Naive thymus-derived CD4-positive, alpha-beta T cell (primary cell): ENCODE measurements at places on chromosomes 6 and 20. TPM values are rescaled to one million over a fixed set of nuclear protein-coding genes. Genes with fewer than 3 reads are reported as not detected.

GRCh38 chr6:158501360-158502262, 58.3 kb upstream of the TMEM181 start:
- no peak for DNase-seq

GRCh38 chr6:1988843-1989242, 256.6 kb downstream of the GMDS start:
- no peak for DNase-seq

- no peak for DNase-seq
Observed at GRCh38 chr6:14722704-14723103, 523.2 kb upstream of the JARID2 start.

RFX6 gene
- not detected for total RNA-seq

DNA sequence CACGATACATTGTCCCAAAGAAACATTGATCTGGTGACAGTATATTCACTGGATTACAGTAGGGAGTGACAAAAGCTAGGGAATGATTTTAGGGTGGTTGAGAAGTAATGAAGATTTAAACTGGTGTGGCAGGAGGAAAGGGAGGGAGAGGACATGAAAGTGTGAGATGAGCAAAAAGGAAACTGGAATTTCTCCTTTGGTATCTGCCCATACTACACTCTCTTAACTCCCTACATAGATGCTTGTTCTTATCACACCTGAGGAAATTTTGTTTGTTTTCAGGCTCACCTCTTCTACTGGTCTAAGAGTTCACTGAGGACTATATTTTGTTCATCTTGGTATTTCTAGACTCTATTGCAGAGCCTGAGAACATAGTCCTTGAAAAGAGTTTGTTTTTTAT, 44.9 kb upstream of the CEP162 start:
- no peak for DNase-seq

DNA sequence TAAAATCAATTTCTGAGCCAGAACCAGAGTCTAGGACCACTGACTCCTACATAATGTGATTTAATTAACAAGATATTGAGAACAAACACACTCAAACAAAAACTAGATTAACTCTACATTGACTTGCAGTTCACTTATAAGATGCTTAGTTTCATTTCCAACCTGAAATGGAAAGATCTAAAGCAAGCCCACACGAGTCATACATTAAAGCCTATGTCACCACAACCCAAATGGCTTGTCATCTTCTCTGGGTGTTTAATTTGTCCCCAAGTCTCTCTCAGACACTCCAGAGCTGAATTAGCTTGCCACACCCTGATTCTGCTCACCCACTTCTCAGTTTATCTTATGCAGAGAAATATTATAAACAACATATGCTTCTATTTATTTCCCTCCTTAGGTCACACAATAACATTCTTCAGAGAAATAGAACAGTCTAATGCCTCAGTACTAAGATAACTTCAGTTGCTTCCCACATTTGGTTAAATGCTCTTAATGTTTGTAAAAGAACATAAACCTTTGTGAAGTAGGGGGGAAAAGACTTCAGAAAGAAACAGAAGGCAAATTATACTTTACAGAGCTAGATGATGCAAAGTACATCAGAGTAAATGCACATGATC, 8.8 kb upstream of the FBXO30 start:
- DNase-seq, result no peak

GRCh38 chr20:56624786-56625681, 4.1 kb upstream of the TFAP2C start:
- DNase-seq, result no peak

- no peak for DNase-seq
Observed at GRCh38 chr20:11193241-11193640, 519.4 kb upstream of the JAG1 start.

- peak; percentile 77 for DNase-seq
Observed at GRCh38 chr20:5100684-5101347, 18.9 kb downstream of the PCNA start.
